ENCODE measurements at places on chromosomes 16 and 17.

GRCh38 chr16:83704656-83705055 lies 103.1 kb upstream of the HSBP1 start:
- no peak for DNase-seq

- DNase-seq: peak; percentile 32
These were observed at the start of gene ARHGAP23 for GRCh38 chr17:38428112-38428642. Gene ARHGAP23 (plus strand): TSS chr17:38428464. CDS start chr17:38428486, 22 bp downstream.

DNA sequence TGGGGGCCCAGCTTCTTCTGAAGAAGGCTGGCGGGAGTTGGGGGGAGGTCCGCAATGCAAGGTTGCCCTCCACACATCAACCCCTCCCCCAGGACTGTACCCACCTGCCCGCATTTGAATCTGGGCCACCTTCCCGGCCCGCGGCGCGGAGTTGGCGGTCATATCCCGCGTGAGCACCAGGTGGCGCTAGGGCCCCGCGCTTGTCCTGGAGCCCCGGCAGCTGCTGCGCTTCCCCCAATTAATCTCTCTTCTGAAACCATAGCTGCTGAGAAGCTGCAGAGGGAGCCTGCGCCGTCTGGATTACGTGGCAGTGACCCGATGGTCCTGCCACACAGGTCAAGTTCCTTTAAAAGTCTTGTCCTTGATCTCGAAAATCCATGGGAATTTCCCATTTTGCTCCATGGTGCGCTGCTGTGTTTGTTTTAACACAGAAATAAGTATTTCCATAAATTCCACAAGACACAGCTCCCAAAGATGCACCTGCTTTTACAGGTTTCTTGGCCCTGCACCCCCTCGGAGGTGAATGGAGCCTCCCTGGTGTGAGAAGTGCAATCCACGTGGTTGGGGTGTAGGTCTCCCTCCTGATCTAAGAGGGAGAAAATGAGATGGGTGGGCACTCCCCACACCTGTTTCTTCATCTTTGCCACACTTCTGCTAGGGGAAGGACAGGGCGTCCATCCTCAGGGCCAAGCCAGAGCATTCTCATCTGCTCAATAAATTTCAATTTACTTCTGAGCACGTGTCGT lies 22.1 kb downstream of the COX4I1 start:
- DNase-seq: peak; percentile 59

DNA sequence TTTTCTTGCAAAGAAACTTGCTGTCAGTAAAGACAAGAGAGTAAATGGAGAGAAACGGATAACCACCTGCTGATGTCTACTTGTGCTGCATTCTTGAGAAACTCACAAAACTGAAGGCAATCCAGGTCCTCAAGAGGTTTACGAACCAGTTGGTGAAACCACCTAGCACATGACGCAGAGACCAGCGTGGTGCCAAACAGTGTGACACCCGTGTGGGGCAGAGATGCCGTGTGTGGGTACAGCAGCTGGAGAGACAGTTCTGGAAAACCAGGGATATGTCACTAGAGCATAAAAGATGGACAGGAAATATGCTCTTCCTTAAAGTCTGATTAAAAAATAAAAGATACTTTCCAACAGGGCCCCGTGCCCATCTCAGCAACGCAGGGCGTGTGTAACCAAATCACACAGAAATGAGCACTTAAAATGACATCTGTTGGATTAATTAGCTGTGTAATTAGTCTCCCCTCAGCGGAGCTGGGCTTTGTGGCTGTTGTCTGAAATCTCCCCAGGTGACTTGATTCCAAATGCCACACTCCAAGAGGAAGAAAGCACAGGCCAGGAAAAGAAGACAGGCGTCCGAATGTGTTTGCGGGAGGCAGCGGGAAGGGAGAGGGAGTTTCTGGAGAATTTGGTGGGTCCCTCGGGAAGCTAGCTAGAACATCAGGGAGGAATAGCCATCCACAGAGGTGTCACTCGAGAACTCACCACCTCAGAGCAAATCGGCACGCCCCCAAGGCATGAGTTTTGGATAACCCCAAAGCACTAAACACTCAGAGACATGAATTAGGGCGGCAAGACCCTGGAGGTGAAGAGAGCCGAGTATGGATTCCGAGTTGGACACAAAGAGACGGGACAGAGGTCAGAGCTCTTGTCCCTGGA lies 109.8 kb downstream of the ZFHX3 start:
- no peak for DNase-seq

GRCh38 chr16:1778200-1779179 lies 3.9 kb downstream of the SPSB3 start:
- DNase-seq: no peak

GRCh38 chr17:81513753-81514488 lies 1.3 kb upstream of the ACTG1 start:
- DNase-seq: peak; percentile 39

GRCh38 chr16:71647391-71647790 lies 21.4 kb downstream of the MARVELD3 start:
- DNase-seq: no peak

GRCh38 chr16:53041320-53042051 lies 11.2 kb downstream of the CHD9NB start:
- no peak for DNase-seq

All from stimulated activated naive CD4-positive, alpha-beta T cell treated with Interleukin-2 at 50 U/mL for 16 hours (primary cell).